ENCODE measurements at places on chromosomes 13 and 19. TPM values are rescaled to one million over a fixed set of nuclear protein-coding genes. Genes with fewer than 3 reads are reported as not detected.

Gene LILRA5
- total RNA-seq = not detected

DNA sequence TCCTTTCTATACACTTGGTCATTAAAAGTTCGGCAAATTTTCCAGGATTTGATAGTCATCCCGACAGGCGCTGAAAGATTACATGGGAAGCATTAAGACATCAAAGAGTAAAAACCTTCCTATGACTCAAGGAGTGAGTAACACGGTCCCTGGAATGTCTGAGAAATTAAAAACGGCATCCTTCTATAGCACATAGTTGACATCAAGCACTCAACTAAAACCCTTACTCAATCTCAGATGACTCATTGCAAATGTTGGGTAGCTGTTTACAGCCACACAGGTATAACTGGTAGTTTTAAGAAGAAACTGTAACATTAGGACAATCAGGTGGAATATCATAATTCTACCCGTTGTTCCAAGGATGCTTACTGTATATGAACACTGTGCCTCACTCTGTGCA, 6.4 kb upstream of the LGALS13 start:
- no peaks in the 10 kb centered on the region for H3K27me3 ChIP-seq
- no peak for DNase-seq
- H3K4me3 ChIP-seq = no peak overlapping the region

DNA sequence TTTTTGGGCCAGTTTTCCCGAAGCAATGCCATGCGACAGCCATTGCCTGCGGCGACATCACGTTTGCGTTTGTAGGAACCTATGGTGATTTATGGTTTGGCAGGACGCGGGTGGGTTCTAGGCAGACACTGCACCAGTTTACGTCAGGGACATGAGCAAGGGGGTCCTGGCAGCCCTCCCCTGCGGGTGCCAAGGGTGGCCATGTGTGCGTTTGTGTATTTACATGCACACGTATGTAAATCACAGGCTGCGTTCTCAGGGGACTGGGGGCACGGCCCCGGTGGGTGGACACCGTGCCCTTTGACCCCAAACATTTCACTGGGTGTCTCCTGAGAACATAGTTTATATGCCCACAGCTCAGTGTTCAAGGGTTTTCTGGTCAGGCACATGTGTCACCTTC, 9.4 kb upstream of the TMPRSS9 start:
- H3K36me3 ChIP-seq = no peaks in the 10 kb centered on the region
- H3K4me3 ChIP-seq = no peak overlapping the region
- H3K27ac ChIP-seq = no peak overlapping the region

DNA sequence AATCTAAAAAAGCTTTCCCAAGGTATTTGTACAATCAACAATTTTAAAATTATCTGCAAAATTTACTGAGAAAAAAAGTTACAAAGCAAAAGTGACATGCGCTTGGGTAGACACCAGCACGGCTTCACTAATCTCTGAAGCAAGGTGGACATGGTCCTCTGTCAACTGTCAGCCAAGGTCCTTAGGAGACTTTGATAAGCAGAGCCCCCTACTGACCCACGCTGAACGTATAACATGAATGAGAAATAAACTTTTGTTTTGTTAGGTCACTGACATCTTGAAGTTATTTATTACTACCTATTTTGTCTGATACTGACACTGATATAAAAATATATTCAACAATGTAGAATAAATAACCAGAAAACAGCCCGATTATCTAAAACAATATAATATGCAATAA, 100.7 kb upstream of the OBI1 start:
- no peaks in the 10 kb centered on the region for H3K4me1 ChIP-seq
- H3K27ac ChIP-seq = no peak overlapping the region
- DNase-seq = no peak
- no peaks in the 10 kb centered on the region for H3K36me3 ChIP-seq
